Stimulated activated CD4-positive, alpha-beta T cell treated with anti-CD3 and anti-CD28 coated beads, Interleukin-1b, Interleukin-23, amount 100 ng/mL, for 24 hours (primary cell): ENCODE measurements at places on chromosomes 1 and 21.

DNA sequence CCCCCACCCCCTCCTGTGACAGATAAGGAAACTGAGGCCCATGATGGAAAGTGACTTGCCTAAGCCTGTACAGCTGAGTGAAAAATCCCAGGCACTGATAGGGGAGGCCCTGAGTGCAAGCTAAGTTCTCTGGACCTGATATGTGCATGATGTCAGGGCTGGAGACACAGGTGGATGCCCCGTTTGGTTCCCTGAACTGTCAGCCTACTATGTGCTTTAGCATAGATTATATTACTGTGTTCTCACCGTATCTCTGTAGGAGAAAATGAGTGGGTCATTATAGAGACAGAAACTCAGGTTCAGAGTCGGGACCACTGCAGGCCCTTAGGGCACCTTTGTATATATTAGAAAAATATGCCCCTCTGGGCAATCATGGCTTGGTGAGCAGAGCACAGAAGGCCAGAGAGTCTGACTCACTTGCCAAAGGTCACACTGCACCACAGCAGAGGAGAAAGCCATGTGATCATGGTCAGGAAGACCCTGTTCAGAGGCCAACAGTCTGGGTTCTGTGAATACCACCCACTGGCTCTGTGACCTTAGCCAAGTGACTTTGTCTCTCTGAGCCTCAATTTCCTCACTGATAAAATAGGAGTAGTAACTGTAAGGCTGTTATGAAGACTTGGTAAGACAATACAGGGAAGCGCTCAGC, 145.8 kb upstream of the WNT4 start:
- no peak for DNase-seq

- DNase-seq = no peak
Observed at GRCh38 chr1:175127565-175127964, 59.9 kb downstream of the TNN start.

DNA sequence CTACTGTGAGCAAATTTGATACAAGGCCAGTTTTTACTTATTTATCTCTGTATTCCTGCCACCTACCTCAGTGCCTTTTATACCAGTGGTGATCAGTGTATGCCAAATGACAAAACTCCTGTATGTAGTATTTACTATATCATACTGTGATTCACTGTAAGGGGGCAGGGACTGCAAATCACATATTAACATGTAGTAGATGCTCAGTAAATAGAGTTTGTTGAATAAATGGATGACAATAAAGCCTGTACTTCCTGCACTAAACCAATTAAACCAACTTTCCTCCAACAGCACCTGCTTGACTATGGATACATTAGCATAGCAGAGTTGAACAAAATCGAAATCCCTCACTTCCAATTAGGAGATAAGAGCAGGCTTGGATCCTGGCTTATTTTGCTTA, 73.3 kb upstream of the C1orf87 start:
- DNase-seq = no peak

GRCh38 chr1:245356891-245357585, 202.3 kb downstream of the KIF26B start:
- no peak for DNase-seq

GRCh38 chr1:25628741-25629421, 12.3 kb downstream of the MAN1C1 start:
- no peak for DNase-seq

- no peak for DNase-seq
Observed at GRCh38 chr1:11893907-11894251, 32.3 kb downstream of the KIAA2013 start.
